ENCODE measurements at places on chromosomes 12 and 14. TPM values are rescaled to one million over a fixed set of nuclear protein-coding genes. Genes with fewer than 3 reads are reported as not detected.

Gene NDRG2
- total RNA-seq = 0.50 TPM

- DNase-seq = no peak
Observed at GRCh38 chr12:108040947-108041346, 88.1 kb upstream of the WSCD2 start.

Gene GZMB
- not detected for total RNA-seq

Gene MSI1
- total RNA-seq = under 0.01 TPM

- DNase-seq = no peak
Observed at GRCh38 chr14:103805708-103806107, 41.7 kb downstream of the PPP1R13B start.

Gene DDX47
- 41.9 TPM for total RNA-seq

DNA sequence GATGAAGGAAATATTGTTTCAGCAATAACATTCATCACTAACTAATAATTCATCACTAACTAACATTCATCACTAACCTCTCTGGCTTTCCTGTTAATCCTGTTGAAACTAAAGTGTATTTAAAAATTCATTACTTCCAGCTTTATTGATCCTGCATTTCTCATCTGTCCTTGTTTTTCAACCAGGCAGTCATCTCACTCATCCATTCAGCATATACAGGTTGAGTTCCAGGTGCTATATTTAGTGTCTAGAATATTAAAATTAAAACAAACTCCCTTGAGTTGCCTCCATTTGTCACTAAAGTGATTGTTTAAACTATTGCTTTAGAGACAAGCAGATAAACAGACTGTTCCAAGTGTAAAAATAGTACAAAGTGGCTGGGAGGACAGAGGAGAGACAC, 58.1 kb downstream of the ATXN7L3B start:
- DNase-seq = no peak
